ENCODE measurements at places on chromosomes 7 and 10.

DNA sequence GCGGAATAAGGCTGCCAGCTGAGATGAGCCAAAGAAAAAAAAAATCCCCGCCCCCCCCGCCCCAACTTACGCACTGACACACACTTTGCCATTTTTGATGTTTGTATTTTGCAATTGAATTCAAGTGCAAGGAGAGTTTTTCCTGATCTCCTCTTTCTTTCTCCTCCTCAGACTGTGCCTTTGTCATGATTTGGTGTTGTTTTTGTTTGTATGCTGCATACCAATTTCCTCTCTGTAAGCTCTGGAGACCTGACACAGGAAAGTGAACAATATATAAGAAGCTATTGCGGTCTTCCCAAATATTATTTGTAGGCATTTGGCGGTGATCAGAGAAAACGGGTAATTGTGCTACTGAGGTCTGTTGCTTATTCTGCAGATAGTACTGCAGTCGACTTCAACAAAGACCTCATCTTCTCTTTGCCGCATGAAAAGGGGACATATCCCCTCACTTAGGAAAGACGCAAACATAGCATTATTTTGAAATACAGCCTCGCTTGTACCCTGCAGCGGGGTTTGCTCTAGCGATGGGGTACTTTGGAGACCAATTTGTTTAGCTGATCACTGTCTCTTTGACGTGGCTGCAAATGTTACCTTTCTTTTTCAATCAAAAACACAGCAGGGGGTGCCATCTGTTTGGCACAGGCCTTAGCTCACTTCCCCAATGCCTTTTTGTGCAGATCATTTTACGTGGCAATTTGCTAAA is 206.6 kb downstream of the SKAP2 start:
- DNase-seq, result no peak

- DNase-seq, result no peak
Measured at GRCh38 chr7:77727936-77728701, 31.9 kb downstream of the RSBN1L start.

DNA sequence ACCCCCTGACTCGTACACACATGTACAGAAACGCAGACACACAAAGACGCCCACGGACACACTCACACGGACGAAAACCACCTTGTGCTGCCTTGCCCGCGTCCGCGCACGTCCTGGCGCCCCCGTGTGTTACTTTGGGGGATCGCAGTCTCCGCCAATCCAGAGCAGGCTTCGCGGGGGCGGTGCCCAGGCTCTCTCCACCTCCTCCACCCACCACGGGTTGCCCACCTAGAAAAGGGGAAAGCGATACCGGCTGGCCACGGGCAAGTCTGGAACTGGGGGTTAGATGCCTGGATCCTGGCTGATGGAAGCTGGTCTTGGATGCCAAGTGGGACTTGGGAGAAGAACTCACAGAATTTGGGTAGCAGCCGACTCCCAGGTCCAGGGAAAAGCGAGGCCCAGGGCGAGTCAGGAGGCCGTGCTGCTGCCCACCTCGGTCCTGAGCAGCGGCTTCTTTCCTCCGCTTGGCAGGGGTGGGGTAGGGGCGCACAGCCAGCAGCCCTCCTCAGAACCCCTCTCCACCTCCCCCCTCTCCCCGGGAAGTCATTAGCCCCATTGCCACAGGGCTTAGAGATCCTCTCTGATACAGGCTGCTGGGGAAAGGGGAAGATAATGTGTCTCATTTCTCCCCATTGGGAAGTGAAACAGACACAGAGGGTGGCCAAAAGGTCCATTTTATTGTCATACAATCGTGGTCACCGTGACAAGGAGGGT is 4.6 kb upstream of the VGF start:
- DNase-seq, result peak; percentile 78

DNA sequence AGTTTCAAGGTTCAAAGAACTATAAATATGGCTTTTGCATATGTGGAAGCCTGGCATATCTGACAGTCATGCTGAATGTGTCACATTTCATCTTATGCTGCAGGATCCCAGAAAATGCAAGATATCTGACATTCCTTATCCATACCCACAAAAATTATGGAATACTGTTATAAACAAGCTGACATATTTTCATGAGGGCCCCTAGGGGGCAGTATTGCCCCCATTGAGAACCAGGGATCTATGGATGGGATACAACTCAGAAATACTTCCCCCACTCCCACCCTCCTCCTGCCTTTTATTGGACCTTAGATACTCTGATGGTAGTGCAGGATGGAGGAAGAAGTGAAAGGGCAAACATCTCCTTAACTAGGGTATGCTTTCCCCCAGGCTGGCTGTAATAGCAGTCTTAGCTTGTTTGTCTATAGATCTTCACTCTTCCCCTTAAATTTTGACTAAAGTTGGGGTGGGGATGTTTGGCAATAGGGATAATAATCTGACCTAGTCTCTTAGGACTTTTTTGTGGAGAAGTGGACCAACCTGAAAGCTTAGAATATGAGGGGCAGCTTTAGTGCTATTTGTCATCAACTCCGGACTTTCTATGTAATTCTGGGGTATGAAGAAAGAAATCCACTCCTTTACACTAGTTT is 3.5 kb upstream of the GNGT1 start:
- no peak for DNase-seq

- DNase-seq, result no peak
Measured at GRCh38 chr7:54349229-54349628, 192.9 kb upstream of the VSTM2A start.

GRCh38 chr7:139457153-139457946 is 26.1 kb downstream of the KLRG2 start:
- no peak for DNase-seq

- no peak for DNase-seq
Measured at GRCh38 chr10:72308320-72308987, 34.7 kb downstream of the DDIT4 start.

All from activated CD4-positive, alpha-beta T cell treated with anti-CD3 and anti-CD28 coated beads, Interleukin-2, Interleukin-4, amounts not matched to agents 100 ng/mL and 50 ng/mL, durations not matched to agents 16 hours and 8 hours (primary cell).